ENCODE measurements at places on chromosomes 11 and 22. TPM values are rescaled to one million over a fixed set of nuclear protein-coding genes. Genes with fewer than 3 reads are reported as not detected.

DNA sequence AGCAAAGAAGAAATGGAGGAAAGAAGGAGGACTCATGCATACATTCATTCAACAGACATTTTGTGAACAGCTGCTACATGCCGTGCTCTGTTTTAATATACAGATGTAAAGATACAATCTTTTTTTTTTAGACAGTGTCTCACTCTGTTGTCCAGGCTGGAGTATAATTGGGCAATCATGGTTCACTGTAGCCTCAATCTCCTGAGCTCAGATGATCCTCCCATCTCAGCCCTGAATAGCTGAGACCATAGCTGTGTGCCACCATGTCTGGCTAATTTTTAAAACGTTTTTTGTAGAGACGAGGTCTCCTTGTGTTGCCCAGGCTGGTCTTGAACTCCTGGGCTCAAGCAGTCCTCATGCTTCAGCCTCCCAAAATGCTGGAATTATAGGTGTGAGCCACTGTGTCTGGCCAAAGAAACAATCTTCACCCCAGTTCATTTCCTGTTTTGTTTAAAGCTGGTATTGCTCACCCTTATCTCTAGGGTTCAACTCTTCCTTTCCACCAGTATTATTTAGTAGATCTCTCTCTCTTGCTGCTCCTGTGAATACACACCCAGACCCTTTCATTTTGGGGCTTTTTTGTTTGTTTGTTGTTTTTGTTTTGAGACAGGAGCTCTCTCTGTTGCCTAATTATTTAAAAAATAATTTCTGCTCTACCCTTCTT, 69.8 kb downstream of the RNF169 start:
- DNase-seq: no peak
- no peak overlapping the region for H3K4me3 ChIP-seq
- no peak overlapping the region for H3K27ac ChIP-seq
- no peaks in the 10 kb centered on the region for H3K4me1 ChIP-seq

RPS6KA4 gene
- 17.6 TPM for total RNA-seq

APOL5 gene
- not detected for total RNA-seq

DNA sequence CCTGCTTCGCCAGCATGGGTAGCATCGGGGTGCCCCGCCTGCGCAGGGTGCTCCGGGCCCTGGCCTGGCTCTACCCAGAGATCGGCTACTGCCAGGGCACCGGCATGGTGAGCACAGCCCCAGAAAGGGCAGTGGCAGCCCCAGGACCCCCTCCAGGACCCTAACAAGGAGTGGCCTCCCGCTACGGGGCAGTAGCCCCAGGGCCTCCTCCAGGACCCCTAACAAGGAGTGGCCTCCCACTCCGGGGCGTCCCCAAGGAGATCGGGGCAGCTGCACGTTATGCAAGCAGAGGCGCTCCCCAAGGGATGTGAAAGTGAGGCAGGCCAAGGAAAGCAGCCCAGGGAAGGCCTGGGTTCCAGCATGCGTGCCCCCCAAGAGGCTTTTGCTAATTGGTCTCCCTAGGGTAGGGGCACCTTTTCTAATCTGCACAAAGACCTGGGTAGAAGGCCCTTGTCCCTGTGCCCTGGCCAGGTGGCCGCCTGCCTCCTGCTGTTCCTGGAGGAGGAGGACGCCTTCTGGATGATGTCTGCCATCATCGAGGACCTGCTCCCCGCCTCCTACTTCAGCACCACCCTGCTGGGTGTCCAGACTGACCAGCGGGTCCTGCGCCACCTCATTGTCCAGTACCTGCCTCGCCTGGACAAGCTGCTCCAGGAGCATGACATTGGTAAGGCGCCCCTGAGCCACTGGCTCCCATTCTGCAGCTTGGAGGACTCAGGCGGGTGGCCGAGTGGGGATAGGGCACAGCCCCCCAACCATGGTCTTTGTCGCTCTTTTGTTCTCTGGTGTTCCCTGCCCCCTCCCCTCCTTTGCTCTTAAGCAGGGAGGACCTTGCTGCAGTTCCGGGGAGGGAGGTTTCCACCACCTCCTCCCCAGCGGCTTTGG, 35.0 kb downstream of the SGSM3 start:
- no peak for DNase-seq
- H3K27me3 ChIP-seq: no peaks in the 10 kb centered on the region
- H3K4me1 ChIP-seq: no peaks in the 10 kb centered on the region
- no peak overlapping the region for H3K27ac ChIP-seq
- no peak overlapping the region for H3K4me3 ChIP-seq
- H3K36me3 ChIP-seq: peaks cover 7% of the 10 kb centered on the region

OR52I1 gene
- not detected for total RNA-seq

- H3K27me3 ChIP-seq: no peaks in the 10 kb centered on the region
- no peak for DNase-seq
- H3K27ac ChIP-seq: no peak overlapping the region
- H3K4me3 ChIP-seq: no peak overlapping the region
- H3K36me3 ChIP-seq: peaks cover 3% of the 10 kb centered on the region
- peaks cover 19% of the 10 kb centered on the region for H3K4me1 ChIP-seq
Observed at GRCh38 chr11:68384530-68385081, 72.2 kb downstream of the LRP5 start.

- DNase-seq: no peak
- H3K27me3 ChIP-seq: peaks cover 52% of the 10 kb centered on the region
- no peaks in the 10 kb centered on the region for H3K4me1 ChIP-seq
- no peaks in the 10 kb centered on the region for H3K36me3 ChIP-seq
- H3K27ac ChIP-seq: no peak overlapping the region
- H3K4me3 ChIP-seq: no peak overlapping the region
Observed at GRCh38 chr11:109435121-109435742, 13.2 kb downstream of the C11orf87 start.

TUB gene
- total RNA-seq: 23.7 TPM

DNA sequence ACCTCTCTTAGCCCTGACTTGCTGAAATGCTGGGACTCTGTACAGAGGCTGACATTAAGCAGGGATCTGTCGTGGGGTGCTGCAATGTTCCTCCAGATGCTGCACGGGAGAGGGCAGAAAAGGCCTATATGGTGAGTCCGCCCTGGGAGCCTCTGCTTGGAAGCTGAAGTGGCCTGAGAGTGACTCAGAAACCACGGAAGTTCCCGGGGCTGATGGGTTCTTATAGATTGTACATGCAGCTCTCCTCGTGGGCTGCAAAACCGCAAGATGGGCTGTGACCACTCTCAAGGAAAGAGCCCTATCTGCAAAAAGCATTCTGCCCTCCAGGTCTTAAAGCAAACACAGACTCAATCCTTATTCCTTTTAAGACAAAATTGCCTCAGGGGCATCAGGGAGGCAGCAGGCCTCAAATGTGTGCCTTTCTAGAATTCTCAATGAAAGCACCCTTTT, 5.8 kb upstream of the SLC43A3 start:
- no peaks in the 10 kb centered on the region for H3K36me3 ChIP-seq
- H3K27me3 ChIP-seq: peaks cover 16% of the 10 kb centered on the region
- H3K4me1 ChIP-seq: peaks cover 21% of the 10 kb centered on the region
- peak overlapping the region; percentile 20 for H3K27ac ChIP-seq

GRCh38 chr11:55726715-55727324, 46.4 kb upstream of the OR5D13 start:
- H3K4me1 ChIP-seq: no peaks in the 10 kb centered on the region
- no peaks in the 10 kb centered on the region for H3K36me3 ChIP-seq
- no peaks in the 10 kb centered on the region for H3K27me3 ChIP-seq
- H3K4me3 ChIP-seq: no peak overlapping the region
- no peak overlapping the region for H3K27ac ChIP-seq

- peak overlapping the region; percentile 54 for H3K27ac ChIP-seq
- peak; percentile 11 for DNase-seq
- H3K27me3 ChIP-seq: no peaks in the 10 kb centered on the region
- H3K36me3 ChIP-seq: no peaks in the 10 kb centered on the region
- no peak overlapping the region for H3K4me3 ChIP-seq
Observed at GRCh38 chr11:42631220-42631843, 680.5 kb upstream of the API5 start.

DNA sequence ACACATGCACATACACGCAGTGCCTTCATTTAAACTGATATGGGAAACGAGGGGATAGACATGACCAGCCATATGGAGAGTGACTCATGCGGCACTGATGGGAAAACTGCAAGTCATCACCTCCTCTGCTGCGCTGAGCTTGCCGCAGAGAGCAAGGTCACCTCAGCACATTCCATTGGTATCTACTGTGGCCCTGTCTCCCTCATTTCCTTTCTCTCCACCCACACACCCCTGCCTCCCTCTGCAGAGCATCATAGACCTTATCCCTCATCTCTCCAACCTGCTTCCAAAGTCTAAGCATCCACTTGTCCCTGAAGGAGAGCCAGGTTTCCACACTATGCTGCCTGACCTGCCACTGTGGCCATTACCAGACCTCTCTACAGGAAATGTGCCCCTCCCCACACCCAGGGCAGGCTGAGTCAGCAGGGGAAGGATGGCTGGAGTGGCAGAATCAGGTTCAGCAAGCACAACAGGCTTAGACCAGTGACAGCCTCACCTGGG, 116.9 kb upstream of the SNX19 start:
- H3K36me3 ChIP-seq: no peaks in the 10 kb centered on the region
- DNase-seq: no peak

DNA sequence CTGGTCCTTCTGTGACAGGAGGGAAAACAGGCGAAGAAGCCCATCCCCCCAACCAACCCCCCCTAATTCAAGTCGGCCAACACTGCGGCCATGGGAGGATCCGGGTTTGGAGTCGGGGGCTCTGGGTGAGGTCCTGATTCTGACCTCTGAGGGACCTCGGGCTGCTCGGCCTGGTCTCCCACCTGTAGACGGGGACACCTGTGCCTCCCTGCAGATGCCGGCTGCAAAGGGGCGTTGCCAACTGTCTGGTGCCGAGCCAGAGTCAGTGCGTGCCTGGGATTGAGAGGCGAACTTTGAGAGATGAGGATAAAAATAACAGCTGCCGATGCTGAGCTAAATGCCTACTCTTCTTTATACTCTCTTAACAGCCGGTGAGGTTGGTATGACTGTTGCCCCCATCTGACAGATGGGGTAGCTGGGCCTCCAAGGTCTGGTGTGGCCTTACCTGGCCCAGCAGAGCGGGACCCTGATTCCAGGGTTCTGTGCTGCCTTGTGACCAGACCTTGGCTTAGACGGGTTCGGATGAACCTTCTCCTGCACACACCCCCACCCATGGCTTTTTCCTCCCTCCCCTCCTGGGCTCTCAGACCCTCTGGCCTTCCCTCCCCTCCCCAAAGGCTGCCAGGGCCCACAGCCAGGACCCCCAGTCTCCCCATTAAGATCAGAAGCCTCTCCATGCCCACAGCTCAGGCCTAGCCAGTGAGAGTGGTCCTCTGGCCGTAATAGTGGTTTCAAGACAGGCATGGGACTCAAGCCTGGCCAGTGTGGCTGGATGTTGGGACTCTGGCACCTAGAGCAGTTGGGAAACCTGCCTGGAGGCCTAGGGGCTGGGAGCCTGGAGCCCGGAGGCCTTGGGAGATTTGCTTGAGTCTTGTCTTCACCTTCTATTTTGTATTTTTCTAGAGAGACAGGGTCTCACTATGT, 41.7 kb downstream of the KCNJ4 start:
- no peak overlapping the region for H3K4me3 ChIP-seq
- H3K4me1 ChIP-seq: peaks cover 5% of the 10 kb centered on the region
- DNase-seq: no peak
- no peak overlapping the region for H3K27ac ChIP-seq
